Natural killer cell treated with Interleukin-12 subunit alpha and Interleukin-12 subunit beta and Interleukin-15 and Interleukin-18, amount 100 ng/mL, for 72 hours (primary cell): ENCODE measurements at places on chromosomes 2 and 18. TPM values are rescaled to one million over a fixed set of nuclear protein-coding genes. Genes with fewer than 3 reads are reported as not detected.

CDH2 gene
- 1.4 TPM for total RNA-seq

CNRIP1 gene
- total RNA-seq: not detected

TLX2 gene
- 0.12 TPM for total RNA-seq

CTAGE1 gene
- not detected for total RNA-seq

HOXD8 gene
- total RNA-seq: not detected

DSC3 gene
- total RNA-seq: not detected

ACTR3 gene
- total RNA-seq: 661 TPM

G6PC2 gene
- not detected for total RNA-seq

CRIM1 gene
- total RNA-seq: 13.6 TPM

HOXD12 gene
- not detected for total RNA-seq

NEU4 gene
- total RNA-seq: 3.8 TPM

TET3 gene
- total RNA-seq: 29.3 TPM

ADI1 gene
- total RNA-seq: 24.7 TPM

GALNT3 gene
- total RNA-seq: 21.0 TPM
